ENCODE measurements at places on chromosomes 6 and 20.

- no peak for DNase-seq
Measured at GRCh38 chr6:89986650-89987074, 92.4 kb downstream of the GJA10 start.

GRCh38 chr6:113742342-113742741, 114.8 kb upstream of the MARCKS start:
- no peak for DNase-seq

- DNase-seq: no peak
Measured at GRCh38 chr20:62318400-62319345, 15.9 kb downstream of the ADRM1 start.

DNA sequence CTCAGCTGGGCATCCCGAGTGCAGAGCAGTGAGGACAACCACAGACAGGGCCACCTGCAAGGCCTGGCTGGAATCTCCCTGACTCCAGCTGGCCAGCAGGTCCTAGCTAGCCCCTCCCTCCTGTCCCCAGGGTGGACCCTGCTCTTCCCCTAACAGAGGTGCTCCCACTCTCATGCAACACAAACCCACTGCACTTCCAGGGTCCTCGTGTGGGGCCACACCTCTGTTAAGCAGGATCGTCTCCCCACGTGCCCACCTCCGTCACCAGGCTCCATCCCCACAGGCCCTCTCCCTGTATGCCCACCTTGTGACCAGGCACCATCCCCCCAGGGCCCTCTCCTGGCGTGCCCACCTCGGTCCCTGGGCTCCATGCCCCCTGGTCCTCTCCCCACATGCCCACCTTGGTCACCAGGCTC, 17.3 kb downstream of the TAF4 start:
- no peak for DNase-seq

GRCh38 chr6:138541823-138542481, 42.7 kb upstream of the NHSL1 start:
- no peak for DNase-seq

GRCh38 chr6:31441365-31442267, 38.2 kb downstream of the MICA start:
- DNase-seq: peak; percentile 87

- DNase-seq: no peak
Measured at GRCh38 chr20:9482180-9482579, 32.2 kb upstream of the LAMP5 start.

GRCh38 chr6:57313711-57314471, 3.5 kb upstream of the PRIM2 start:
- no peak for DNase-seq

GRCh38 chr6:26439151-26440125, 866 bp upstream of the BTN3A3 start:
- no peak for DNase-seq

DNA sequence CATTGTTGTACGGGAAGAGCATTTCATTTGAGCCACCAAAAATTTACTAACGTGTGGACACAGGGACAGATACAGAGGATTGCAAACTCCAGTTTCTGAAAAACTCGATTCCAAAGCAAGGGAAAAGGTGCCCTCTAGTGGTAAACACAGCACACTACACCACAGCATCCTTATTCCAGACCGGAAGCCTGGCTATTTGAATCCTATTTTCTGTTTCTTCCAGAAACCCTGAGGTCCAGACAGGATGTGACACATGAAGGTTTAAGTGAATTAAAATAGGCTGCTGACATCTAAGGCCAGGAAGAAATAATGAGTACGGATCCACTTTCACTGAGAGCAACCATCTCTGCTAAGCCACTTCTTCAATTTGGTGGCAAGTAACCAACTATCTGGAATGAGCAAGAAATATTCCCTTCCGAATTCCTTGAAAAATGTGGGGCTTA, 31.8 kb upstream of the GMPR start:
- DNase-seq: no peak

GRCh38 chr6:131136021-131136786, 937 bp downstream of the AKAP7 start:
- no peak for DNase-seq

DNA sequence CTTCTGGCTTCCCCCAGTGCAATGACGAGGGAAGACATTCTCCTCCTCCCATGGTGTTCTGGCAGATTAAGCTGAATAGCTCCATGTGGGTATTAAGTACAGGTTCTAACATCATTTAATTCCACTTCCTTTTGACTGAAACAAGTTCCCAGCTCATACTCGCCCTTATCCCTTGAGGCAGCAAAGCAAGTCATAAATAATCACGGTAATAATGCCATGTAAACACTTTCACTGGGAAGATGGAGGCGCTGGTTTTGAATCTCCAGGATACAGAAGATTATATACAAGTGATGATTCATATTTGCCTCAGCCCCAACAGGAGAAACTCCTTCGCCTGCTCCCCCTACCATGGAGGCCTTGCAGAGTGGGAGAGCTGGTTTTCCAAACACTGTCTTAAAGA, 141.3 kb downstream of the PXDC1 start:
- no peak for DNase-seq

All from stimulated activated CD4-positive, alpha-beta T cell treated with anti-CD3 and anti-CD28 coated beads, Interleukin-1b, Interleukin-23, amount 100 ng/mL, for 24 hours (primary cell).